Thymus (tissue), 14 donors: ENCODE measurements at places on chromosomes 7 and 10. TPM values are rescaled to one million over a fixed set of nuclear protein-coding genes. Genes with fewer than 3 reads are reported as not detected.

GRCh38 chr7:130939321-130940095, 205.5 kb upstream of the KLF14 start:
- no peaks in the 10 kb centered on the region for H3K27me3 ChIP-seq
- no peak overlapping the region for H3K27ac ChIP-seq
- H3K4me1 ChIP-seq, result peaks cover 2% of the 10 kb centered on the region
- no peaks in the 10 kb centered on the region for H3K36me3 ChIP-seq
- no peak for DNase-seq

GRCh38 chr7:143234533-143234875, 12.7 kb downstream of the TAS2R40 start:
- no peaks in the 10 kb centered on the region for H3K4me1 ChIP-seq
- H3K27me3 ChIP-seq, result no peaks in the 10 kb centered on the region
- H3K4me3 ChIP-seq, result no peak overlapping the region
- DNase-seq, result no peak

DNA sequence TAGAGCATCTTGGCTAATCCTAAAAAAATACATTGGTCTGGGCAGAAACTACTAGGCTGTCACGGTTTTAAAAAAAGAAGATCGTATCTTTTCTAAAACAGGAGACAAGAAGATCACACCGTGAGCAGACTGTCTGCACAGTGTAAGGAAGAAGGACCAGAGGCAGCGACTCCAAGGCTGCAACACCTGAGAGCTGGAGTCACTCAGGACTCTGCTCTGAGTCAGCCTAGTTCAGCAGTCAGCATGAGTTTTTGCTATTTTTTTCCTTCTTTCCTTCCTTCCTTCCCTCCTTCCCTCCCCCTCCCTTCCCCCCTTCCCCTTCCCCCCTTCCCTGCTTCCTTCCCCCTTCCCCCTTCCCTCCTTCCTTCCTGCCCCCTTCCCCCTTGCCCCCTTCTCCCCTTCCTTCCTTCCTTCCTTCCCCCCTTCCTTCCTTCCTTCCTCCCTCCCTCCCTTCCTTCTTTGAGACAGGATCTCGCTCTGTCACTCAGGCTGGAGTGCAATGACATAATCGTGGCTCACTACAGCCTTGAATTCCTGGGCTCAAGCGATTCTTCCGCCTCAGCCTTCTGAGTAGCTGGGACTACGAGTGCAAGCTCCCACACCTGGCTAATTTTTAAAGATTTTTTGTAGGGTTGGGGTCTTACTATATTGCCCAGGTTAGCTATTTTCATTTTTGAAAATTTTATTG, 24.4 kb downstream of the BAG3 start:
- H3K36me3 ChIP-seq, result peaks cover 3% of the 10 kb centered on the region
- no peaks in the 10 kb centered on the region for H3K27me3 ChIP-seq
- DNase-seq, result no peak
- no peak overlapping the region for H3K4me3 ChIP-seq

The CDNF gene
- 1.0 TPM for total RNA-seq

- DNase-seq, result no peak
- H3K4me3 ChIP-seq, result no peak overlapping the region
- H3K4me1 ChIP-seq, result peaks cover under 1% of the 10 kb centered on the region
- H3K36me3 ChIP-seq, result peaks cover 72% of the 10 kb centered on the region
- no peaks in the 10 kb centered on the region for H3K27me3 ChIP-seq
Observed at GRCh38 chr10:119523895-119524719, 18.4 kb downstream of the RGS10 start.

The INA gene
- total RNA-seq, result 0.94 TPM

GRCh38 chr10:77042706-77043419, 594.7 kb downstream of the KCNMA1 start:
- H3K27me3 ChIP-seq, result no peaks in the 10 kb centered on the region
- no peaks in the 10 kb centered on the region for H3K36me3 ChIP-seq
- peaks cover 2% of the 10 kb centered on the region for H3K4me1 ChIP-seq
- H3K27ac ChIP-seq, result no peak overlapping the region
- no peak overlapping the region for H3K4me3 ChIP-seq
- DNase-seq, result no peak

DNA sequence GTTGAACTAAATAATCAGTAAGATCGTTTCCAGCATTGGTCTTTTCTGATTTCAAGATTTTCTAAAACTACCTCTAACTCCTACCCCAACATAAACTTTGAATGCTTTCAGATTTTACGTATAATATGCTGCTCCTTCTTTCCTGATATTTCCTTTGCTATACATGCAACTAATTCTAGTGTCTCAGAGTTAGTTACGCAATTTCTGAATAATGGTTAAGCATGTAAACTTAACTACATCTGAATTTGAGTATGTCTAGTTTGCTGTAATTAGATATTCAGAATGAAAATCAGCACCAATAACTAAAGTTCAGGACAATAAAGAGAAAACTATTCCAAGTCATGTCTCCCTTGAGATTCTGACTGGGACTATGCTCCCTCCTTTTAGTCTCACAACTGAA, 71.0 kb downstream of the SEMA3C start:
- no peaks in the 10 kb centered on the region for H3K4me1 ChIP-seq
- no peaks in the 10 kb centered on the region for H3K36me3 ChIP-seq
- no peak overlapping the region for H3K4me3 ChIP-seq
- H3K27me3 ChIP-seq, result no peaks in the 10 kb centered on the region
- no peak overlapping the region for H3K27ac ChIP-seq

- H3K4me3 ChIP-seq, result no peak overlapping the region
- H3K4me1 ChIP-seq, result peaks cover 3% of the 10 kb centered on the region
- DNase-seq, result no peak
- H3K36me3 ChIP-seq, result no peaks in the 10 kb centered on the region
- H3K27ac ChIP-seq, result no peak overlapping the region
Observed at GRCh38 chr10:33665501-33665900, 331.0 kb upstream of the NRP1 start.

- H3K36me3 ChIP-seq, result no peaks in the 10 kb centered on the region
- H3K4me3 ChIP-seq, result peak within 1 kb of the TSS; percentile 34
- peaks cover 22% of the 10 kb centered on the region for H3K4me1 ChIP-seq
- no peak within 1 kb of the TSS for H3K27ac ChIP-seq
- peaks cover 52% of the 10 kb centered on the region for H3K27me3 ChIP-seq
- DNase-seq, result no peak
Observed at GRCh38 chr7:100827330-100828226, at the start of gene EPHB4. TSS of gene EPHB4 (minus strand) at chr7:100827523. CDS start at chr7:100827030, 493 bp downstream.

GRCh38 chr10:96588616-96589419, 2.0 kb upstream of the TM9SF3 start:
- no peaks in the 10 kb centered on the region for H3K27me3 ChIP-seq
- H3K36me3 ChIP-seq, result no peaks in the 10 kb centered on the region
- H3K27ac ChIP-seq, result no peak overlapping the region
- peaks cover 11% of the 10 kb centered on the region for H3K4me1 ChIP-seq
- H3K4me3 ChIP-seq, result no peak overlapping the region
- DNase-seq, result no peak

GRCh38 chr7:86968618-86969017, 90.8 kb downstream of the ELAPOR2 start:
- no peaks in the 10 kb centered on the region for H3K4me1 ChIP-seq
- DNase-seq, result no peak
- no peaks in the 10 kb centered on the region for H3K36me3 ChIP-seq
- no peak overlapping the region for H3K27ac ChIP-seq
- no peak overlapping the region for H3K4me3 ChIP-seq

- H3K36me3 ChIP-seq, result no peaks in the 10 kb centered on the region
- no peak overlapping the region for H3K4me3 ChIP-seq
- no peaks in the 10 kb centered on the region for H3K4me1 ChIP-seq
- H3K27ac ChIP-seq, result no peak overlapping the region
- H3K27me3 ChIP-seq, result no peaks in the 10 kb centered on the region
Observed at GRCh38 chr10:8296090-8296733, 241.7 kb downstream of the GATA3 start.

DNA sequence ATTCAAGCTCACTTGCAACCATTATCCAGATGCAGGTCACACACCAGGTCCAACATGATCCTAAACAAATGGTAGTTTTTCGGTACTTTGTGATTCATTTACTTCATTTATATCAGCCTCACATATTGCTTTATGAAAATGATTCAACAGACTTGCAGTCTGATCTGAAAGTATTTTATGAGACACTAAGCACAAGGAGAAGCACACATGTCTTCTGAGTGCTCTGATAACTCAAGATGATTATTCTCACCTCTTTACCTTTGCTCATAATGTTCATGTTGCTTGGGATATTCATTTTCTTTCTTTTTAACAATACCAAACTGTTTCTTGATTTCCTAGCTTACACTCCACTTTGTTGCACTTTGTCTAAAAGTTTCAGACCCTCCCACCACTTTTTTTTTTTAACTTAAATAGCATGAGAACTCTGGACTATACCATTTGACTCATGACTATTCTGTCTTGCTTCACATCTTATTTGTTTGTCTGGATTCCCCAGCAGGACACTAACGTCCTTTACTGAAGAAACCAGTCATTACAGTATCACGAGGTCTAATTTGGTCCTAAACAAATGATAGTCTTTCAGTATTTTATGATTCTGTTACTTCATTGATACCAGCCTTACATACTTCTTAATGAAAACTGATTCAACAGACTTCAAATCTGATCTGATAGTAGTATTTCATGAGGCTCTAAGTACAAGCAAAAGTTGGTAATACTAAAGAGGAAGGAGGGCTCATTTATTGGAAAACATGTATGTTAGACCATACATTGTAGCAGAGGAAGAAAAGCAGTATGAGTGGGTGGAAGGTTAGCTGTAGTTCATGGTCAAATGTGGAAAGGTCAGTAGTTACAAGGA, 171.8 kb upstream of the AHR start:
- H3K27me3 ChIP-seq, result no peaks in the 10 kb centered on the region
- H3K36me3 ChIP-seq, result no peaks in the 10 kb centered on the region
- no peak overlapping the region for H3K27ac ChIP-seq
- DNase-seq, result no peak

DNA sequence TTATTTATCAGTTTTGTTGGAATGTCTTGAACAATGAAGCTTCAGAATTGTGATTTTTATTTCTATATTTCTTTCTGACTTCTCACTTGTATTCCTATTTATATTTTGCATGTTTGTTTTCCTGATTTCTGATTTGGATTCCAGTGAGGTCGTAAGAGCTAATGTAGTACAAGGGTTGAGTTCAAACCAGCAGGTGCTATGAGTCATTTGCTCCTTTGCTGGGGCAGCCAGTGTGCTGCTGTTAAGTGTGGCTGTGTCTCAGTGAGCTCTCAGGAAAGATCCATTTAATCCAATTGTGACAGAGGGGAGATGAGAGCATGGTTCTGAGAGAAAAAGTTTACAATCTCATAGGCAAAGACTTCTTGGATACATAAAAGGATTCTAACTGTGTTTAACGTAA, 48.6 kb downstream of the MCU start:
- H3K4me1 ChIP-seq, result no peaks in the 10 kb centered on the region
- H3K36me3 ChIP-seq, result no peaks in the 10 kb centered on the region
- DNase-seq, result no peak
- no peak overlapping the region for H3K27ac ChIP-seq

The IL15RA gene
- total RNA-seq, result 5.5 TPM

- H3K27ac ChIP-seq, result no peak overlapping the region
- H3K27me3 ChIP-seq, result peaks cover 5% of the 10 kb centered on the region
- no peaks in the 10 kb centered on the region for H3K36me3 ChIP-seq
- no peak overlapping the region for H3K4me3 ChIP-seq
- no peaks in the 10 kb centered on the region for H3K4me1 ChIP-seq
Observed at GRCh38 chr10:6337382-6337781, 134.7 kb downstream of the PFKFB3 start.

DNA sequence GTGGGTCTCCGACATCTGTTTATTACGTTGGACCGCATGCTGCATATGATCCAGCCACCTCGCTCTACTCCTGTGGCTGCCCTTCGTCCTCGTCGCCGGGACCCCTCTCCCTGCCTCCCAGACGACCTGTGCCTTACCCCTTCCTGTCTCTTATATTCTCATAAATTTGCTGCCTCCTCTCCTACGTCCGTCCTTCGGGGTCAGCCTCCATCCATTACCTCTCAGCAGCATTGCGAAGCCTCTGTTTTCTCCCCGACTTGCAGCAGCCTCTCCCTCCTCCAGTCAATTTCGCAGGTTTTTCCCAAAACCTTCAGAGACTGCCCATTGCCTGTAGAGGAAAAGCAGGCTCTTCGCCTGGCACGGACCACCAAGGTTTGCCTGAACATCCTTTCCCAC, 39.4 kb upstream of the LEP start:
- no peak overlapping the region for H3K4me3 ChIP-seq
- no peak overlapping the region for H3K27ac ChIP-seq
- H3K27me3 ChIP-seq, result peaks cover 69% of the 10 kb centered on the region
- DNase-seq, result no peak
- peaks cover 4% of the 10 kb centered on the region for H3K4me1 ChIP-seq

DNA sequence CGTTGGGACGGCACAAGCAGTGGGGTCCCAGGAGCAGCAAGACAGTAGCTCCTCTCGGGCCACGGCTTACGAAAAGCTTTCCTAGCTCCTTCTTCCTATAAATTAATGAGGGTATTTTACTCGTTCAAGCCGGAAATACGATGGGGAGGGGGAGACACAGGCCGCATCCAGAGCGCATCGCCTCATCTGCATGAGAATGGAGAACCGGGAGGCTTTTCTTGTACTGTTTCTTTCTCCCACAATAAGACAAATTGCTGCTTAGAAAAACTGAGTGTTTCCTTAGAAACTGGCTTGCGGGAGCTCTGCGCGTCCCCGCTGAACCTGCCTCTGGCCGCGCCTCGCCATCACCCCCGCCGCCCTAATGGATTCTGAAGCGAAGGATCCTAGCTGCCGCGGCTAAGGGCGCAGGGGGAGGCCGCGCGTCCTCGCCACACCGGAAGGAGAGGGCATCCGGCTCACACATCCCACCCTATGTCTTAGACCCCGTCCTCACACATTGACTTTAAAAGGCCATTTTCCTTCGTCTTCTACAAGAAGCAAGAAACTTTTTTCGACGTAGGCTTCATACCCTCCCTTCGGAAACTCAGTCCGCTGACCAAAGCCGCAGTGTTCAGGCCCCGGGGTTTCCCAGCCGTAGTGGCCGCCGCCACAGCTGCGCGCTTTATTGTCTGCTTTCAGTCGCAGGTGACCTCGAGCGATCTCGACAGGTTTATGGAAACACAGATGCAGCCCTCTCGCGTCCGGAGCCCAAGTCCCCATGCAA, 8.8 kb downstream of the NXPH1 start:
- DNase-seq, result no peak
- no peak overlapping the region for H3K27ac ChIP-seq
- H3K27me3 ChIP-seq, result peaks cover 77% of the 10 kb centered on the region
- H3K4me3 ChIP-seq, result no peak overlapping the region

The GPR15LG gene
- total RNA-seq, result 0.38 TPM

GRCh38 chr10:31145986-31146385, 114.3 kb upstream of the ZNF438 start:
- H3K27ac ChIP-seq, result peak overlapping the region; percentile 33
- H3K27me3 ChIP-seq, result no peaks in the 10 kb centered on the region
- no peaks in the 10 kb centered on the region for H3K36me3 ChIP-seq
- no peak for DNase-seq
- peaks cover 48% of the 10 kb centered on the region for H3K4me1 ChIP-seq

- H3K36me3 ChIP-seq, result no peaks in the 10 kb centered on the region
- H3K4me1 ChIP-seq, result no peaks in the 10 kb centered on the region
- no peak overlapping the region for H3K27ac ChIP-seq
- no peak overlapping the region for H3K4me3 ChIP-seq
- no peaks in the 10 kb centered on the region for H3K27me3 ChIP-seq
- no peak for DNase-seq
Observed at GRCh38 chr7:20399521-20399920, 68.8 kb downstream of the ITGB8 start.
